Common myeloid progenitor, CD34-positive (primary cell): ENCODE measurements at places on chromosomes 1 and 21.

DNA sequence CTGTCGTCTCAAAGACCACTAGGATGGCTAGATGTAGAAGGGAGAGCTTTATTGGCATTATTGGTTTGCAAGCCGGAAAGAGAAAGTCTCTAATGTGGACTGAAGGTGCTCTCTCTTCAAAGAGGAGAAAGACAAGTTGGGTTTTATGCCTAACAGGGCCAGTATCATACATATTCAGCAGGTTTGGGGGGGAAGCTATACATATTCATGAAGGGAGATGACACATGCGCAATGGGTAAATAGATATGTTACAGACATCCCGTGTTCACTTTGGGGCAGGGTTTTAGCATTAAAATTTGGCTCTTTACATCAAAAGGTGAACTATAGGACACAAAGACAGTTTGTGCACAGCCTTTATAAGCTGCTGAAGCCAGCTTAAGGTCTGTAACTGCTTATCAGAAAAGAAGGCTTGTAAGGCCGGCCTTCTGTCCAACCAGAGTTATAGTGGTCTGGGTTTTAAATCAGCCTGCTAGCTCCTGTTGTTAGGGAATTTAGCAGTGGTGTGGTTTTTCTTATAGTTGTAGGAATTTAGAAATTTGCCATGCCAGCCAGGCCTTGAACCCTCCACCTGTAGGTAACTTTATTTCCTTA lies 46.5 kb upstream of the LRRN2 start:
- DNase-seq: no peak

GRCh38 chr1:157274698-157275534 lies 136.7 kb upstream of the ETV3 start:
- DNase-seq: no peak

GRCh38 chr1:171438441-171438840 lies 46.9 kb upstream of the PRRC2C start:
- DNase-seq: no peak

- DNase-seq: no peak
These were observed 86.8 kb downstream of the KIF26B start for GRCh38 chr1:245241526-245242130.

DNA sequence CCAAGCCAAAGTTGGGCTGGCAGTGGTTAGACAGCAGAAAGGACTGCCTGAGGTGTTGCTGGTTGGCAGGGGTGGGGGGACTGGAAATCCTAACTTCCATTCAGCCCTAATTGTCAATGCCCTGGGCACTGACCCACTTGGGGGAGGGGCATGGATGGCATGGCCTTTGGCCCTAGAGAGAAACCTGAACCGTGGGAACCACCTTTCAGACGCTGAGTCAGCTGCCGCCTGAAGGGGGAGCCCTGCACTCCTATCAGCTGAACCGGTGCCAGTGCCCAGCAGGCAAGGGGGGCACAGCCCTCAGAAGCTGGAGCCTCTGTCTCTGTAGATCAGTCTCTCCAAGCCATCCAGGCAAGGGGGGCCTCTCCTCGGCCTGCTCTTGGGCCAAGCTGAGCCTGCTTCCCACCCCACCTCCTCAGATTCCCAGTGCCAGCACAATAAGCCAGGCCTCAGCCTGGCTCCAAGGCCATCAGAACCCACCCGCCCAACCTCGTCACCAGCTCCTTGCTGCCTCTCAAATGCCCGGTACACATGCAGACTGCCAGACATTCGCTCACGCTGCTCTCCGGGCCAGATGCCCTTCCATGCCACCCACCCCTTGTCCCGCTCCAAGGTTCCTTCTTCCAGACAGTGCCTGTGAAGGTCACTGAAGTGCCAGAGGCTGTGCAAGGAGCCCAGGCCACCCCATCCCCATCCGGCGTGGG lies 11.6 kb downstream of the TINAGL1 start:
- DNase-seq: peak; percentile 62
